ENCODE measurements at places on chromosomes 1 and 21.

DNA sequence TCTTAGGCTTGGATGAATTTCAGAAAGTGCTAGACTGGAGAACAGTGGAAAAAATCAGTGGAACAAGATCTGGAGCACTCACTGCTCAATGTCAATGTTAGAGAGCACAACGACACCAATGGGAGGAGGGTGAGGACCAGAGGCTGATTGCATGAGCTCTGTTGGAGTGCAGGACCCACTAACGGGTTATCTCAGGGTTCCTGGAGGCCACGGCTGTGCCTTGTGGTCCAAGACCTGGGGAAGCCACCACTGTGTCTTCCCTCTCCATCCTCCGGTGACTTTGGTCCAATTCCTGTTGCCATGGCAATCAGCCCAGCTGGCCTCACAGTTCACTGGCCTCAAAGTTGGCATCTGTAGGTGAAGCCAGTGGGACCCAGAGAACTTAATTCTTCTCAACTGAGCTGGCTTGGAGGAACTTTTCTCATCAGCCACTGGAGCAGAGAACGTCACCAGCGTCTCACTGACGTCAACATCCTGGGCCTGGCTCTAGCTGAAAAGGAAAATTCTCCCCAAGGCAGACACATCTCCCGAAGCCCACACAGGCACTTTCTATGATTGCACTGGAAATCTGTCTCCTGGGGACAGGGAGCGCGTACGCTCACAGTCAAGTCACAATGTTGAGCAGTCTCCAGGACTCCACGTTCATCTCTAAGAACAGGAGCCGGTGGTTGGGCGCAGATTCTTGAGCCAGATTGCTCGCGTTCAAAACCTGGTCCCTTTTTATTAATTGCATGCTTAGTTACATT is 21.9 kb upstream of the GPR157 start:
- DNase-seq = no peak

- DNase-seq = no peak
Measured at GRCh38 chr1:169890761-169891538, 2.7 kb downstream of the SCYL3 start.

- DNase-seq = no peak
Measured at GRCh38 chr1:25361901-25362300, 23.8 kb downstream of the TMEM50A start.

DNA sequence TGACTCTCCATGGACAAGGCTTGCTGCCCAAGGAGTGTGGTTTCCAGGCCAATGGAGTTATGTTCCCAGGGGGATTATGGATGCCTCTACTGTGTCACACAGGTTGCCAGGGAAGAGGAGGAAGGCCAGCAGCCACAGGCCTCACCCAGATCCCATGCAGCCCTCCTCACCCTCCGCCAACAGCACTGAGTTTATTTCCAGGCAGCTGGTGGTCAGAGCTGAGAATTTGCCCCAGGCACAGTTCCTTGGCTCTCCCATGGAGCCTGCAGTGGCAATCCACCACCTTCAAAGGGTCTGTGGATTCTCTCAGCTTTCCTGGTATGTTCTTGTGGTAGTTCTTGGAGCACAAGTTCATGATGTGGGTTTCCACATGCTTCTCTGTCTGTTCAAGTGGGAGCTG is 79.2 kb downstream of the NTNG1 start:
- no peak for DNase-seq

GRCh38 chr1:205812271-205812877 is 624 bp downstream of the SLC41A1 start:
- DNase-seq = no peak

DNA sequence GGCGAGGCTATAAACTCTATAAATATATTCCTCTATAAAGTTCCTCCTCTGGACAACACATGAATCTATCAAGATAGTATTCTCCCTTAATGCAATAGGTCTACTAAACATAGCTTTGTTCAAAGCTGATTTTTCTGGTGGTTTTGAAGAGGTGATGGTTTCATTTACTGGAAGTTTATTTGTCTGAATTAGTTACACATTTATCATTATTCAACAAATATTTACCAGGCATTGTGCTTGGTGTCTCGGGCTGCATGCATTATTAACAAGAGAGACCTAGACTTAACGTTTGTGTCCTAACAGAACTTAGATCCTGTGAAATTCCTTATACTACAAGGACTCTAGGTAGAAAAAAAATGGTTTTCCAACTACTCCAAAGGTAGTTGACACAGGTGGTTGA is 511.4 kb upstream of the B3GALT2 start:
- DNase-seq = no peak

DNA sequence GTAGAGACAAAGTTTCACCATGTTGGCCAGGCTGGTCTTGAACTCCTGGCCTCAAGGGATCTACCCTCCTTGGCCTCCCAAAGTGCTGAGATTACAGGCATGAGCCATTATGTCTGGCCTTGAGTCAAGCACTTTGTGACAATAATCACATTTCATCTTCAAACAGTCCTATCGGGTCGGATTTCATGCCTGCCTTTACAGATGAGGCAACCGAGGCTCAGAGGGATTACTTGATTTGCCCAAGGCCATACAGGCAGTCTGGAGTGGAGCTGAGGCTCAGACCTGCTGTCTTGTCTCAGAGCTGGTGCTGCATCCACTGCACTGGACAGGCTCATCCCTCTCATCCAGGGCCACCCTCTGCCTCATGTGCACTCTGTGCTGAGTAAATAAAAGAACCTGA is 26.6 kb downstream of the FAM151A start:
- DNase-seq = no peak

GRCh38 chr1:108502624-108503023 is 52.5 kb downstream of the NBPF6 start:
- no peak for DNase-seq

- DNase-seq = no peak
Measured at GRCh38 chr1:29772584-29773100, 536.3 kb downstream of the PTPRU start.

GRCh38 chr21:41957991-41958766 is 4.4 kb upstream of the C2CD2 start:
- no peak for DNase-seq

DNA sequence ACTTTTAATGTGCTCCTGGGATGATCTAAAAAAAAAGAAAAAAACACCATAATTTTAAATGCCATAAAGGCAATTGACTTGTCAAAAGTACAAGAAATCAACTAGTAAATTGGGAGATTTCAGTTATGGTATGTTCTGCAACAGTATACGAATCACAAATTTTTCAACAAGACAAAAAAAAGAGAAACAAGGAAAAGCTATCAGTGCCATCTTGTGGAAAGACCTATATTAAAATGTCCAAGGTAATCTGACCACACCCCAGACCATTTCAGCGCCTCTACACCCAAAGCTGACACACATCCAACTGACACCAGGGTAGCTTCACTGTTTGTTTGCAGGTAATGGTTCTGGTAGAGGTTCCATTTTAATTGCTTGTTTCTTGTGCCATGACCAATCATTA is 5.0 kb upstream of the DUSP23 start:
- DNase-seq = no peak

DNA sequence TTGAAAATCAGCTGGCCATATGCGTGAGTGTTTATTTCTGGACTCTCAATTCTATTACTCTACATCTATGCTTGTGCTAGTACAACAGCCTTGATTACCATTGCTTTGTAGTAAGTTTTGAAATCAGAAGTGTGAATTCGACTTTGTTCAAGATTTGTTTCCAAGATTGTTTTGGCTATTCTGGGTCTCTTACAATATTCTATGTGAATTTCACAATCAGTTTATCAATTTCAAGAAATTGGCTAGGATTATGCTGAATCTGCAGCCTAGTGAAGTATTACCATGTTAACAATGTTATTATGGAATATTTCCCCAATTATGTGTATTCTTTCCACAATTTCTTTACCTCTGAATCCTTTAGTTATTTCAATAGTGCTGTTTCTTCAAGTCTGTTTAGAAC is 19.5 kb downstream of the SFPQ start:
- DNase-seq = no peak

- DNase-seq = no peak
Measured at GRCh38 chr1:15616373-15617172, 685 bp upstream of the DDI2 start.

Data from stimulated activated CD4-positive, alpha-beta T cell treated with anti-CD3 and anti-CD28 coated beads, Interleukin-1b, Interleukin-23, amount 100 ng/mL, for 1 hour (primary cell).